ENCODE measurements at places on chromosomes 3 and 15.
A peak's percentile ranks its signal among the peaks of the same experiment; 100 is the strongest.

DNA sequence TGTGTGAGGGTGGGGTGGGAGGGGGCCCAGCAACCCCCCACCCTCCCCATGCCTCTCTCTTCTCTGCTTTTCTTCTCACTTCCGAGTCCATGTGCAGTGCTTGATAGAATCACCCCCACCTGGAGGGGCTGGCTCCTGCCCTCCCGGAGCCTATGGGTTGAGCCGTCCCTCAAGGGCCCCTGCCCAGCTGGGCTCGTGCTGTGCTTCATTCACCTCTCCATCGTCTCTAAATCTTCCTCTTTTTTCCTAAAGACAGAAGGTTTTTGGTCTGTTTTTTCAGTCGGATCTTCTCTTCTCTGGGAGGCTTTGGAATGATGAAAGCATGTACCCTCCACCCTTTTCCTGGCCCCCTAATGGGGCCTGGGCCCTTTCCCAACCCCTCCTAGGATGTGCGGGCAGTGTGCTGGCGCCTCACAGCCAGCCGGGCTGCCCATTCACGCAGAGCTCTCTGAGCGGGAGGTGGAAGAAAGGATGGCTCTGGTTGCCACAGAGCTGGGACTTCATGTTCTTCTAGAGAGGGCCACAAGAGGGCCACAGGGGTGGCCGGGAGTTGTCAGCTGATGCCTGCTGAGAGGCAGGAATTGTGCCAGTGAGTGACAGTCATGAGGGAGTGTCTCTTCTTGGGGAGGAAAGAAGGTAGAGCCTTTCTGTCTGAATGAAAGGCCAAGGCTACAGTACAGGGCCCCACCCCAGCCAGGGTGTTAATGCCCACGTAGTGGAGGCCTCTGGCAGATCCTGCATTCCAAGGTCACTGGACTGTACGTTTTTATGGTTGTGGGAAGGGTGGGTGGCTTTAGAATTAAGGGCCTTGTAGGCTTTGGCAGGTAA is 8.1 kb downstream of the FAM131A start:
- no peak for DNase-seq

DNA sequence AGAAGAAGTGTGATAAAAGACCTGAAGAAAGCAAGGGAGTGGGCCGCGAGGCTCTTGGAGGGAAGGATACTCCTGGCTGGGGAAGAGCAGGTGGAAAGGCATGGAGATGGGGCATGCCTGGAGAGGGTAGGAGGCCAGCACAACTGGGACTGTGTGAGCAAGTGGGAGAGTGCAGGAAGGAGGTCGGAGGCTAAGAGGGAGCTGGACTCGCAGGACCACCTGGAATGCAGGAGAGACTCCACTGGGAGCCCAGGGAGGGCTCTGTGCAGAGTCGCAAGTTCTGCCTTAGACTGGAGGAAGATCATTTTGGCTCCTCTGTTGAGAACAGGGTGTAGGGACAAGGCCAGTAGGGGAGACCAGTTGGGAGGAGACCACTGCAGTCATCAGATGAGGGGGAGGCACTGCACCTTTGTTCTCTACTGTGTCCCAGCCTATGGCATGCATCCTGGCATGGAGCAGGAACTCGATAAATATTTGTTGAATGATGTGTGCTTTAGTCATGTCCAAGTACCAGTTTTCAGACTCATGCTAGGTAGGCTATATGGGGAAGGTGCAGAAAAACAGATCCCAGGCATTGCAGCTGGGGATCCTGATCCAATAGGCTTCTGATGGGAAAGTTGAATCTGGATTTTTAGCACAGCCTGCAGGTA is 13.7 kb downstream of the FAM107A start:
- DNase-seq: no peak

DNA sequence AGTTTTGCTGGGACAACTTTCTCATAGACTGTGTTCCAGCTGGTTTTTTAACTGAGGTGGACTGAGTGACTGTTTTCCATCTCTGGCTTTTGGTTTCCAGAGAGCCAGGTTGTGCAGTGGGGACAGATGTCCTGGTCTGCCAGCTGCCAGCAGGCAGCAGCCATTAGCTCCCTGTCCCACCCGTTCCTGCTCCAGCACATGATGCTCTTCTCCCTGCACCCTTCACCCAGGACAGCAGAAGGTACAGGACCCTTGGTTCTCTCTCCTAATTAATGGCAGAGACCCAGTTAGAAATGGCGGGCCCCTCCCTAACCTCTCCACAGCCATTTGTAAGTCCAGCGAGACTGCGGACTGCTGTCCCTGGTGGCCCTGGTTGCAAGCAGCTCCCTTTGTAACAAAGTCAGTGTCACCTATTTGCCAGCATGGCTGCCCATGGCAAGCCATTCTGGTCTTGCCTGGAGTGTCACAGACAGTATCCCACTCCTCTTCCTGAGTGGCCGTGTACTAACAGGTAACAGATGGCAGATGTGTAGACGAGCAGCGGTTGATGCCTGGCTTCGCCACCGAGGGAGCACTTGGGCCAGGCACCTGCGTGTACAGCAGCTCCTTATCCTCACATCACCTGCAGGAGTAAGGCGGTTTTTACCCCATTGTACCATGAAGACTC is 148.3 kb downstream of the DNAJB8 start:
- no peak for DNase-seq

DNA sequence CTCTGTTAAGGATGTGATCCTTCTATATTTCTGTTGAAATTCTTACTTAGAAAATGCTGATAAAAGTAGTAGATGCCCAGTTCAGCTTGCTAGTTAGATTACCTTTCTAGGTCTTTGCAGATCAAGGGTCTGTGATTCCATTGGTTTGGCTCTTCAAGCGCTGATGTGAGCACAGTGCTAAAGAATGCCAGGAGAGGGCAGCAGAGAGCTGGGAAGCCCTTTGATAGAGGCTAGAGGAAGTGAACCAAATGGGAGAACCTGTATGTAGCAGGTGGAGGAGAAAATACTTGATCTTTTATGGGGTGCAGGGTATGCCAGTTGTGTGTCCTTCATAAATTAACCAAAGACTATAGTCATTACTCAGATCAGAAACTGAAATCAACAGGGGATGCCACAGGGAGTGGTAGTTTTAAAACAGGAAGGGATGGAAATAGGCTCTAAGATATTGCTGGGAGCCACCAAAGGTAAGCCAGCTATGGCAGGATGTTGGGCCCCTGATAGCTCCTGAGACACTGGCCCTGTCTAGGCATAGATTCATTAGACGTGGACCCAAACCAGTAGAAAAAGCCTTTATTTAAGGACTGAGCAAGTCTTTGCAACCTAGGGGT is 677.4 kb downstream of the SQOR start:
- DNase-seq: no peak

GRCh38 chr15:90960298-90961091 is 5.8 kb downstream of the RCCD1 start:
- DNase-seq: no peak

DNA sequence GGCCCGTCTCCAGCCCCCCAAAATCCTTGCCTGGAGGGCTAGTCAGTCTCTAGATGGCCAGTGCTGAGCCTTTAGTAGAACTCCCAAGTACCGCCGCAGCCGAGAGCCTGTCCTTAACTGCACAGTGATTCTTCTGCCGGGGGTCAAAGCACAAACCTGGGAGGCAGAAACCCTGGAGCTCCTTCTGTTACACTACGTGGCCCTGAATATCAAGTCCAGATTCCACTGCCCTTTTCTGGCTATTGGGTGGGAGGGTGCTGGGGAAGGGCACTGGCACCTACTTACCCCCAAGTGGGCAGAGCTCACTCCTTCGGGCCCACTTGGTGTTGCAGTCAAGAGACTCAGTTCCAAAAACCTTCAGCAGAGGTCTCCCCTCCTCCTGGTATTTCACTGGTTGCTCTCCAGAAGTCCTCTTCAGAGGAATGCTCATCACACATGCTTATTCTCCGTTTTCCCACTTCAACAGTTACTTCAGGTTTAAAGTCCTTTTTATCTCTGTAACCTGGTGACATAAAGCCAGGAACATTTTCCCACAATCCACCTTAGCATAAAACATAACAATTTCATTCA is 10.8 kb downstream of the PDHB start:
- DNase-seq: no peak

- no peak for DNase-seq
Observed at GRCh38 chr15:35784745-35785144, 238.8 kb upstream of the DPH6 start.

GRCh38 chr3:143668924-143669790 is 179.1 kb downstream of the SLC9A9 start:
- no peak for DNase-seq

GRCh38 chr3:127443581-127444375 is 146.8 kb downstream of the TPRA1 start:
- DNase-seq: no peak

DNA sequence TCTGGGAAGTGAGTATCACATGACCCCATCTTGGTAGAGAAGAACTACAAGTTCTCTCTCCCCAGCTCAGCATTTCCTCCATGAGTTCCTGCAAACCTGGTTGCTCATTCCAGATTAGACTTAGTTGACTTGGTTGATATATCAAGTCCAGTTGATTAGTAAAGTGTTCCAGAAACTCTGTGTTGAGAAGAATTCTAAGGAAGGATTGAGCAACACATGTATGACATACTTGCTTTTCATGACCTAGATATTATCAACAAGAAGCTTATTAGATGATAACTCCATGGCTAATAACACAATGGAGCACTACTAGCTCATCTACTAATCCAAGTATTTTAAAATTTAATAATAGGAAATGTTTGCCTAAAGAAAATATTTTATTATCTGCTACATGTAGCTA is 6.4 kb upstream of the EID1 start:
- no peak for DNase-seq

GRCh38 chr3:86695752-86696151 is 295.2 kb downstream of the VGLL3 start:
- DNase-seq: no peak

DNA sequence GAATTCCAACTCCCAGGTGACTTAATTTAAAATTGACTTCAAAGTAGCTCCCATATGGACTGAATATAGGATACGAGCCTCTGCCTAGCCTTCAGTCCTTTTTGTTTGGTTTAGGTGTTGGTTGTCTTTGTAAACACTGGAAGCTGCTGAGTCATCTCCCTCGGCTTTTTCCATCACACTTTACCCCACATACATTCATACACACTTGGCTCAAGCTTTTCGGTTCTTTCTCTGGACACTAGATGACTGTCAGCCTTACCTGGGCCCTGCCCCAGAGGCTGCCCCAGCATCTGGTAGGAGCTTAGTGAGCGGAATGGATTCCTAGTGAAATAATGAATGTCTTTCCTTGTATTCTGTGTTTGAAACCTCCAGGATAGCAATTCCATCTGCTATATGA is 201.5 kb upstream of the IL12A start:
- no peak for DNase-seq

DNA sequence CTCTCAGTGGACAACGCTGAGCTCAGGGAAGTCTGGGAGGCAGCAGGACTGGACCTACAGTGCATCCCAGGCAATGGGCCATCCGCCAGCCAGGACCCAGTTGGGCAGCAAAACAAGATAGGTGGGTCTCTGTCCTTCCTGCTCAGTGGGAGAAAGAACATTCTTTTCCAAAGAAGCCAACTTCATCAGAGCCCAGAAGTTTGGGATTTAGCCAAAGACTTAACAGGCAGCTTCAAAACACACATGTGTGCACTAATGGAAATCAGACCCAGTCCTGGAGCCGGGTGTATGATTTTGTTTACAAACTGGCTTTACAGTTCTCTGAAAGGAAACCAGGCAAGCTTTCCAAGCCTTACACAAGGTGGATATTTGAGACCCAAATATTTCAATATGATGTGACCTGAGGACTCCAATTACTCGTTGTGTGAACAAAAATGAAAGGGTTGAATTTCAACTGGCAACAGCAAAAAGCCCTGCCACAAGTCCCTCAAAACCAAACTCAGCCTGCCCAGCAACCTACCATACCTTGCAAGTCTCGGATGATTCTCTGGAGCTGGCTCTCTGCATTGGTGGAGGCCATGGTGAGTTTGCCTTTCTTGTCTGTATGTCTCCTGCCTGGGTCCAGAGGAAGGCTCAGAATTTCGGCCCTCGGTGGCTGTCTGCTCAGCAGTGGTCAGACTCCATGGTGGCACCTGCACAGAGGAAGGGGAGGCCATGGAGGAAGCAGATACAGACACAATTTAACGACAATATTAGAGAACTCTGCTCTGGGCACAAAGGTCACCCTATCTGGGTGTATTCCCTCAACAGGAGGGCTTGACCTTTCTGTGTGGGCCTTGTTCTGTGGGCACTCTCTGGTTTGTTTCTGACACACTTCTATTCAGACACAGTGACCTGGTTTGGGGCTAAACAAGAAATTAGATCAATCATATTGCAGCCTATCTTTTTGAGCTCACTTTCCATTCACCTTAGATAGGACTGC is 11.0 kb downstream of the FYCO1 start:
- DNase-seq: no peak

DNA sequence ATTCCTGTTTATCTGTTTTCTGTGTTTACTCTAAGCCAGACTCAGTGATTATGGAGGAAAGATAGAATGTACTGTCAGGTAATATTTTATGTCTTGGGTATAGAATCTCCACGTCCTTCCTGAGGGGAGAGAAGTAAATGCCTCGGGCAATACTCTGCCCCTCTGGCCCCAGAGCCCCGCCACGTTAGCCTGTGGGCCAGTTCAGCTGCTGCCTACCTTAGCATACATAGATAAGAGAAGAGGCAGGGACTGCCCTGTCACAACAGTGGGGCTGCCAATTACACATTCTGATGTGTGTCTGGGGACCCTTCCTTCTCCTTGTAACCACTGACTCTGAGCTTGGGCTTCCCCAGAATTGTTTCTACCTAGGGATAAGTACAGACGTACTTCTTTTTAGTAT is 347.7 kb upstream of the ATP11B start:
- DNase-seq: no peak

- DNase-seq: peak; percentile 55
Observed at GRCh38 chr3:69090021-69090420, 5.3 kb downstream of the ARL6IP5 start.

DNA sequence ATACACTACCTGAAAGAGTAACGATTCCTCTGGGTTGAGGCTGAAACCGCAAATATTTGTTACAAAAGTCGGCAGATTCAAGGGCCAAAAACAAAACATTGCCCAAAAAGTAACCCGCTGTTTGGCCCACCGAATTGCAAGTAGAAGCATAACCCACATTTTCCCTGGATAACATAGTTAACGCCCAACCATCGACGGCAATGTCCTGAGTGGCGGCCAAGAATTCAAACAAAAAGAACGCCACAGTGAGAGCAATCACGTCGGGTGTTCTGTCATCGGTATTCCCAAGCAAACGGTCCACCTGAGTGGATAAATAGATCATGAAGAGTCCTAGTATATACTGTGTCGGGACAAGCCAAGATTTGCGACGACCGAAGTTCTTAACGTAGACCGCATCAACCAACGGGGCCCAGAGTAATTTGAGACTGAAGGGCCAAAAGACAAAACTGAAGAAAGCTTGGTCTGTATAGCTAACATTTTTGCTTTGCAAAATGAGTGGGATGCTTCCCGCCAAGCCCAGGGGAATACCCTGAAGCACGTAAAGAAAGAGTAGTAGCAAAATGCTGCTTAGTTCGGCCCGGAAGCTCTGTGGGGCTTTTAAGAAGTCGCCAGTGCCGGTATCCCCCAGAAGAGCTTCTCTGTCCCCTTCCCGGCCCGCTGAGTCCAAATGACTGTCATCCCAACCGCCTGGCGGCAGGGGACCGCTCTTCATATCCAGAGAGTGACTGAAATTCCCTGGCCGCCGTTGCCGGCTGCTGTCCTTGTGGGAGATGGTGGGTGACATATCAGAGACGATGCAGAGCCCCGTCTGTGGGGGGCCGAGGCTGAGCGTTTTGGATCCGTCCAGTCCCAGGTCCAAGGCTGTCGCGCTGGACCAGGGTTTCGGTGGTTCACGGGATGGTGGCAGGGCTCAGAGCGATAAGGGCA is 750 bp downstream of the SLC33A1 start:
- no peak for DNase-seq

Measured in GM04503 (cell line).